ENCODE measurements at places on chromosomes 5 and 9. TPM values are rescaled to one million over a fixed set of nuclear protein-coding genes. Genes with fewer than 3 reads are reported as not detected.

Gene FASTKD3
- total RNA-seq, result 9.1 TPM

Gene CDH18
- total RNA-seq, result 0.41 TPM

Gene RNF145
- total RNA-seq, result 86.6 TPM

Gene AIF1L
- total RNA-seq, result 3.1 TPM

Gene IFNB1
- total RNA-seq, result not detected

Gene FOXD4L3
- not detected for total RNA-seq

Gene FGF1
- 1.5 TPM for total RNA-seq

Gene DPYSL3
- total RNA-seq, result 67.0 TPM

Gene SLC34A1
- total RNA-seq, result not detected

Gene ANKRD18B
- 0.93 TPM for total RNA-seq

Gene CCDC152
- 0.23 TPM for total RNA-seq

Gene ROR2
- 0.12 TPM for total RNA-seq

Gene C9orf153
- total RNA-seq, result not detected

Gene LIX1
- total RNA-seq, result not detected

Gene COL15A1
- total RNA-seq, result 5.8 TPM

Gene ANKRD34B
- 0.05 TPM for total RNA-seq

Gene ISL1
- total RNA-seq, result not detected

Gene BTNL9
- total RNA-seq, result 0.15 TPM

Gene NOXA1
- 1.7 TPM for total RNA-seq

Gene GPR151
- not detected for total RNA-seq

Gene BTNL8
- not detected for total RNA-seq

Gene CD274
- 15.5 TPM for total RNA-seq

Gene COL23A1
- 0.05 TPM for total RNA-seq

Gene AJM1
- 1.6 TPM for total RNA-seq

Gene ANXA2R
- total RNA-seq, result 11.2 TPM

Gene IL11RA
- 9.3 TPM for total RNA-seq

Gene MUSK
- total RNA-seq, result not detected

Gene GFPT2
- total RNA-seq, result 10.2 TPM

Gene PCDHGB6
- total RNA-seq, result 6.2 TPM

Gene CCNH
- total RNA-seq, result 76.4 TPM

Gene PCDHB8
- total RNA-seq, result 0.88 TPM

Gene TAF11L6
- not detected for total RNA-seq

Gene PRR16
- 1.2 TPM for total RNA-seq

Gene IFNA13
- total RNA-seq, result not detected
